ENCODE measurements at places on chromosomes 12 and 14.

DNA sequence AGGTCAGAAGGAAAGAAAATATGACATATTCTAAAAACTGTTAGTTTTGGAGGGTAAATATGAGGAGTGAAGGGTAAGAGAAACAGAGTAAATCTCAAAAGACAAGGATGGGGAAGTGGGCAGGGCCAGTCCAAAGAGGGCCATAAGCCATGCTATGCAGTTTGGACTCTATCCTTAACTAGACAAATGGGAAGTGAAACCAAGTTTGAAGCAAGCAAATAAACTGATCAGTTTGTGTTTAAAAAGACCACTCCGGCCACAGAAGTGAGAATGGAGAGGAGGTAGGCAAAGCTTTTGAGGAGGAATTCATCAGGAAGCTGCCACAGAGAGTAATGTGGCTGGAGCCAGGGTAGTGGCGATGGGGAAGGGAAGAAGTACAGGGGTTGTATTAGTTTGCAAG lies 37.5 kb upstream of the DAAM1 start:
- DNase-seq, result no peak

DNA sequence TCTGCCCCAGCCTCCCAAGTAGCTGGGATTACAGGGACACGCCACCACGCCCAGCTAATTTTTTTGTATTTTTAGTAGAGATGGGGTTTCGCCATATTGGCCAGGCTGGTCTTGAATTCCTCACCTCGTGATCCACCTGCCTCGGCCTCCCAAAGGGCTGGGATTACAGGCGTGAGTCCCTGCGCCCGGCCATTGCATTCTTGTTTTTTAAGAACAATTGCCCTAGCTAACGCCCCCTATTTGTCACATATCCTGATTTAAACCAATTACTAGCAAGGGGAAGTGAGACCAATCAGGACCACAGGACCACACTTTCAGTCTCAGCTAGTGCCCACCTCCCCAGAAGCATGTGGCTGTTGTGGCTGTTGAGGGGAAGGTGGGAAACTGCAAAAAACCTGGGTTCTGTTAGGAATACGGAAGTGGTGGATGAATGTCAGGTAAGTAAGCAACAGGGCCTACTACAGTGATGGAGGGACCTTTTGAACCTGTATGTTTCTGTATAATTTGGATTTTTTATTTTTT lies 37.8 kb upstream of the NFYB start:
- no peak for DNase-seq

- no peak for DNase-seq
Observed at GRCh38 chr12:130675121-130675520, 41.0 kb downstream of the RIMBP2 start.

DNA sequence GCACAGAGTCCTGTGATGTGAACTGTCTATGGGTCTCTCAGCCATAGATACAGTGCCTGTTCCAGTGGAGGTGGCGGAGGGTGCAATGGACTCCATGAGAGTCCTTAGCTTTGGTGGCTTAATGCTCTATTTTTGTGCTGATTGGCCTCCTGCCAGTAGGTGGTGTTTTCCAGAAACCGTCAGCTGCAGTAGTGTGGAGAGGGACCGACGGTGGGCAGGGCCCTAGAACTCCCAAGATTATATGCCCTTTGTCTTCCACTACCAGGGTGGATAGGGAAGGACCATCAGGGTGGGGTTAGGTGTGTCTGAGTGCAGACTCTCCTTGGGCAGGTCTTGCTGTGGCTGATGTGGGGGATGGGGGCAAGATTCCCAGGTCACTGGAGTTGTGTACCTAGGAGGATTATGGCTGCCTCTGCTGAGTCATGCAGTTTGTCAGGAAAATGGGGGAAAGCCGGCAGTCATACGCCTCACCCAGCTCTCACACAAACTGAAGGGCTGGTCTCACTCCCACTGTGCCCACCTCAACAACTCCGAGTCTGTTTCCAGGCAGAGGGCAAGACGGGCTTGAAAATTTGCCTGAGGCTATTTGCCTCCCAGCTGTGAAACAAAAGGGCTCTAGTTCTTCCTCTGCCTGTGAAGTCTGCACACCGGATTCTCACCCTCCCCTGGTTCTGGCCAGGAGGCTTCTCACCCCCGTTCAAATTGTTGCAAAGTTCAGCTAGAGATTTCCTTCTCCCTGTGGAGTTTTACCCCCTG lies 24.9 kb upstream of the ZDHHC17 start:
- DNase-seq, result no peak

DNA sequence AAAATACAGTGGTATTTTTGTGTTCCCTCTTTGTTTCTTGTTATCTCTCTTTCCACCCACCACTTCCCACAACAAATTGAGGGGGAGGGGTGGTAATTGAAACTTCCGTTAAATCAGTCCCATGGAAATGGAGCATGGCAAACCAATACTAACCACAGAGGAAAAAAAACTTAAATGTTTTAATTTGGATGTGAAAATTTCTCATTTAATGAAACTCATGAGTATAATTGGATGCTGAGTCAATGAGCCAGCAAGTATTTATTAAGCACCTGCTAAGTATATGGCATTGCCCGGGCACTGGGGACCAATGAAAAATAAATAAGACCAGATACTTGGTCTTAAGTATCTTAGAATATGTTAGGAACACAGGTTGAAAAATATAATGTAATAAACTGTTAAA lies 147.5 kb downstream of the KCNH5 start:
- DNase-seq, result no peak

DNA sequence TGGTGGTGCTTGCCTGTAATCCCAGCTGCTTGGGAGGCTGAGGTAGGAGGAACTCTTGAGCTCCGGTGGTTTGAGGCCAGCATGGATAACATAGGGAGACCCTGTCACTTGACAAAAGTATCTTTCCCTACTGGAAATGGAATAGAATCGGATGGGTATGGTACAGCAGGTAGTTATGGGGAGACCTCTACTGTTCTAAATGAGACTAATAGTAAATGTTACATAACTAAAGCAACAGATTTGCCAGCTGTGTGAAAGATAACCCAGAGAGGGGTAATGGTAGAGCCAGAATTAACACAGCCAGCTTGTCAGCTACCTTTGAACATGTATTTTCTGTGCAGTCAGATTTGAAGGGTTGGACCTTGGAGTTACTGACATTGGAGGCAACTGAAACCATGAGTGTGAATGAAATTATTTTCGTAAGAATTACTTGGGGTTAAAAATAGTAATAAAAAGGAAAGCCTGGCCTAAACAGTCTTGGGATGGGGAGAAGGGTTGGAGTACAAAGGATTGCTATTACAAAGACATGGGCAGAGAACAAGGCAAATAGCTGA lies 21.7 kb upstream of the NUP107 start:
- DNase-seq, result no peak

GRCh38 chr12:51672334-51672733 lies 81.3 kb downstream of the SCN8A start:
- DNase-seq, result no peak

DNA sequence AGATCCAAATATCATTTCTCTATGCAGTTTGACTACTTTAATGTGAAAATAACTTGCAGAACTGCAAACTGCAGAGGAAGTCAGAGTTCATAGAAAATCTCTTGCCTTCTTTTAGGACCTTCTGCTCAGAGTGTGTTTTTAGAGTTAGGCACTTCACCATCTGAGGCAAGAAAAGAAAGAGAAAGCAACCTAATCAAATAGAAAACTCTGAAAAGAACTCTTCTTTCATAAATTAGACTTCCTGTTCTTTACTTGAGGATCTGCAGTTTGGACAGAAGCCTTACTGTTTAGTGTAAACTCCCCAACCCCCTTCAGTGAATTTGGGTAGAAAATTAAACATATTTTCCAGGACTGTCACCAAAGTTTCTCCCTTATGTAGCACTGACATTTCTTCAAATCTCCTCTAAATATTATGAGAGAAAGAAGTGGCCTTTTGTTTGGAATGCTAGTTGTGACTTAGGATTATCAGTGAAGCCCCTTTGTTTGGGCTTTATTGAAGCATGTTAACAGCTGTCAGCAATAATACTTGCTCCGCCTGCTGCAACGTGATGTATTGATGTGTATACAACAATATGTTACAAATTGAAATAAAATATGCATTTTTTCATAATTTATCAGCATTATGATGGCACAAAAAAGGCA lies 99.5 kb downstream of the PDZRN4 start:
- DNase-seq, result no peak

- DNase-seq, result no peak
Observed at GRCh38 chr12:108691998-108692808, 39.1 kb downstream of the CORO1C start.

- no peak for DNase-seq
Observed at GRCh38 chr14:75249251-75249957, 29.2 kb upstream of the FOS start.

DNA sequence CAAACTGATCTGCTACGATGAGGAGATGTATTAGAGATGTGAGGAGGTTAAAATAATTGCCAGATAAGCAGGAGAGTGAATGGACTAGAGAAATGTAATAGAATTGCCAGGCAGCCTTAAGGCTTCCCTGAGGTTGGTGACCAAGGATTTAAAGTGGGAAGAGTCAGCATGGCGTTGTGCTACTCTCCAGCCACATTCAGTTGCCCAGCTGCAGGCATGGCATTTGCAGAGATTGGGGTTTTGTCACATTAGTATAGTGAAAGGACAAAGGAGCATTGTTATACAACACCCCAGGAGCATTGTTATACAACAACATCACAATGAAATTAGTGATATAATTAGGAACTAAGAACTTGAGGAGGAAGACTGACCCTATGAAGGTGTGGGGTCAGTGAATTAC lies 31.7 kb downstream of the MARK3 start:
- DNase-seq, result no peak

DNA sequence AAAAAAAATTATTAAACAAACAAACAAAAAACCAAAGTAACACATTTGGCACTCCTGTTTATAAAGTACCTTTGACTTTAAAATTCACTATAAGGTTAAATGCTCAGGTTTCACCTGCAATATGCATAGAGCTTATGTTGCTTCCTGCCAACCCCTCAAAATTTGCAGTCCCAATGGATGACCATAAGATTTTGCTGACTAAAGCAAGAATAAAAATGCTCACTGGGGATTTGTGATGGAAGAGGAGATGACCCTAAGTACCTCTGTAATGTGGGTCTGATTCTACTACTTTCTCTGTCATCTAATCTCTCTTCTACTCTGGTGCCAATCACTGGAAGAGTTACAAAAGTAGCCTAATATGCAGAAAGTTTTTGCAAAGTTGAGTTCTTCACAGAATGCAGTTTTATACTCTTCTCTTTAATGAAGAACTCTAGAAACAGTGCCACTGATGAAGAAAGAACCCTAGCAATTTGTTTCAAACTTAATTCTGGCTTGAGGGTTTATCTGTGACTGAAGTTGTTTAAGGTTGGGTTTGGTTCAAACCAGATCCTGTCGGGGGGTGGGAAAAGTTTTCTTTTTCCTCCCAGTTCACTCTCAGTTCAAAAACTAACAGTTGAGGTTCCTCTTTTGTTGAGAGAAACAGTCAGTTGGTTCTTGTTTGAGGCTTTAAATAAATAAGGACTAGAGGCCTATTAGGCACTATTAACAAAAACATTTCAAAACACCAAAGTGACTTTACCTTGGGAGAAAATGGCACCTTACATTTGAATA lies 10.9 kb downstream of the WASHC3 start:
- DNase-seq, result no peak

- no peak for DNase-seq
Observed at GRCh38 chr14:42629553-42629952, 1022.9 kb downstream of the LRFN5 start.

GRCh38 chr12:124344022-124344421 lies 49.1 kb downstream of the RFLNA start:
- no peak for DNase-seq

DNA sequence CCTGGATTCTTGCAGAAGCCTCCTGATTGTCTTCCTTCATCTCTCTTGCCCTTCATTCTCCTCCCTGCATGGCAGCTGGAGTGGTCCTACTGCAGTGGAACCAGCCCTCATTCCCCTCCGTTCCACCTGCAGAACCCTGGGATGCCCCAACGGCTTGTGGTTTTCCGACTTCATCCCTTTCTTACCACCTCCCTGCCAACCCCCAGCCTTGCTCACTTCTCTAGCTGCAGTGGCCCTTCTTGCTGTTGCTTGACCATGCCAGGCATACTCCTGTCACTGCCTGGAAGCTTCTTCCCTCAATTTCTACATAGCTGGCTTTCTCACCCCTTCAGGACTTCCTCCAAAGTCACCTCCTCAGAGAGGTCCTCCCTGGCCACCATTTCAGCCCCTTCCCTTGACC lies 123.3 kb downstream of the BEGAIN start:
- DNase-seq, result no peak

DNA sequence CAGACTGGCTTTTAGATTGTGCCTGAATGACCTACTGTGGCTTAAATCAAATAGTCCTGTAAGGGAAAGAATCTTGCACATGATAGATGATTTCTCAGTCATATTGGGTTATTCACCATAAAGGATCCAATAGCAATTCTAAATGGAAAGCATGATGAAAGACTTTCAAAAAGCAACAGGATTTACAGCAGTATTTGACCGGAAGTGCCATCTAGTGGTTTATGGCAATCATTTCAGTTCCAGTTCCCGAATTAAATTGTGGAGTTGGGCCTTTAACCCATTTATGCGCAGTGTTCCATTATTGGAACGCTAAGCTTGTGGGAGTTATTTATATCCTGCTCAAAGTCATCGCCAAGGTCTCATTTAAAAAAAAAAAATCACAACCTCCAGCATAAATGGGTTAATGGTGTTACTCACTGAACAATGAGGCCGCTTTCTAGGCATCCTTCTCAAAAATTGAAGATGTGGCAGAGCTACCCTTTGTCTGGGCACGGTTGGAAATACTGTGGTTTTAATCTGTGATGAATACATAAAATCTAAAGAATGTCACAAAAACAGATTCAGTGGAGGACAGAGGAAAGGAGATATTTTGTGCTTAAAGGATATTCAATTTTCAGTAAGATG lies 60.8 kb upstream of the REP15 start:
- DNase-seq, result no peak

DNA sequence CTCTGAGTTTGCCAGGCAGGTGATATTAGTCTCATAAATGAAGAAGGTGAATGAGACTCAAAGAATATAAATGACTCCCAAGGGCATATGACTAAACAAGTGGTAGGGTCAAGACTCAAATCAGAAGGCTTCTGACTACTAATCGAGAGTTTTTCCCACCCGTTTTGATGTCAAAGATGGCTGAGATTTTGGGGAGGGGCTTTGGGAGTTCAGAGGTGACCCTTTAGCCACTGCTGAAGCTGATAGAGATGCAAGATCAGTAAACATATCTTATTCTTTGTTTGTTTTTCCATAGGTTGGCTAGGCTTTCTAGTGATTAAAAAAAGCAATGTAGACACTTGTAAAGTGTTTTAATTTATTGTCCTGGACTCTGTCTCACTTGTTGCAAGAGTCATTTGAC lies 239.6 kb upstream of the PLEKHG7 start:
- DNase-seq, result no peak

GRCh38 chr14:24194186-24194872 lies 912 bp downstream of the TM9SF1 start:
- no peak for DNase-seq

- DNase-seq, result no peak
Observed at GRCh38 chr14:102501751-102502315, 7.7 kb downstream of the ANKRD9 start.

DNA sequence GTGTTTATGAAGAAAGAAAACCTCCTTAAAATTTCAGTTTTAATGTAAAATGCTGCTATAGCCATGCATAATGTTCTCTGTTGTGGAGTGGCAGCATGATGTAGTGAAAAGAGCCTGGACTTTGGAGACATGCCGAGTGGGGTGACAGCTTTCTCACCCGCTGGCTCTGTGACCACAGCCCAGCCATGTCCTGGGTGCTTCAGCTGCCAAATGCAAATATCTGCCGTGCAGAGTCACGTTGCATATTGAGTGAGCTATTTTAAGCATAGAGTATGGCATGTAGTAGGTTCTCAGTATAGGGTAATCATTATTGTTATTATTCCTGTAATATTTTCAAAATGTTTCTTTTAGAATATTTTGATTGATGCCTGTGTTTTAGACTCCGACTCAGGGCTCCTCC lies 15.5 kb upstream of the TCTN2 start:
- no peak for DNase-seq

GRCh38 chr12:131321988-131322387 lies 368.3 kb downstream of the ADGRD1 start:
- DNase-seq, result no peak
